AG08395 (cell line): ENCODE measurements at places on chromosomes 6 and 20.

DNA sequence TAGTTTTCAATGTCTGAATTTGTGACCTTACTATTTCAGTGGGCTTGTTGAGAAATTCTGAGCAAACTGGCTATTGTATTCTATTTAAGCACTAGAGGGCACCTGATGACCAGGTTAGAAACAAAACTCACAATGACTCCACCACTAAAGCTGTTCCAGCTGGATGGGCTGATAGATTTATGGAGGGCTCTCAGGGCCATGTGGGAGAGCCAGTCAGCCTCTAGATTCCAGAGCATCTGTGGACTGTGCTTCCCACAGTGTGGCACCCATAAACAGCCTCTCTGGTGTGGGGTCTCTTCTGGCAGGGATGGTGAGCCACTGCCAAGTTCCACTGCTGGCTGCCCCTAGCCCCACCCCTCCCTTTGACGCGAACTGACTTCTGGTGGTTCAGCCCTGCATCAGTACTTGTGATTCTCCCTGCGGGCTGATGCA lies 29.2 kb downstream of the C6orf58 start:
- DNase-seq = peak; percentile 11

DNA sequence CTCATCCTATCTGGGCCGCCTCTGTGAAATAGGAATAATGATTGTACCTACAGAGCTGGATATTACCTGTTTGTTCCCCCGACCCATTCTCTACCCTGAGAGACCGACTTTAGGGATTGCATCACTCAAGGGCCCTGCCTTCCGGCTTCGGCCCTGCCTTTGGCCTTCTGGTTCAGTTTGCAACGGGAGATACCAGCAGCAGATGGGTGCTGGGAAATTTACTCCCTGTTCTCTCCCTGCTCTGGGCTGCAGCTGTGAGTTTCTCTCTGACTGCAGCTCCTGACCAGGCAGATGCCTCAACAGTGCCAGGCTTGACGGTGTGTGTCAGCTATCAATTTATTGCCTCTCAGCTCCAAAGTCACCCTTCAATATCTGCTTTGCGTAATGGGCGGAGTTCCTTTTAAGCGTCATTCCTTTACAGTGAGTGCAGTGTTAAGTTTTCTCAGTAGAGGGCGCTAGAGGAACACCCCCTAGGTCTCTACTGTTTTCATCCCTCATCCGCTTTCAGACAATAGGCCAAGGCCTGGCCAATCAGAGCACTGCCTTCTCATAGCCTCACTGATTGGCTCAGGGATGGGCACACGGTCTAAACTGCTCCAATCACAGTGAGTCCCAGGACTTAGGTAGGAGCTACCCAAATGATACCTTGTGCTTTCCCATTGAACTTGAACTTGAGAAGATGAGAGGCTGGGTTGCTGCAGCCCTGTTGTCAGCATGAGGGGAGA lies 30.0 kb downstream of the KCNG1 start:
- DNase-seq = peak; percentile 78

- no peak for DNase-seq
These were observed 21.6 kb downstream of the RIN2 start for GRCh38 chr20:19779634-19780033.

GRCh38 chr6:90429713-90430112 lies 133.1 kb upstream of the BACH2 start:
- no peak for DNase-seq

- DNase-seq = no peak
These were observed 15.5 kb downstream of the GSS start for GRCh38 chr20:34940081-34940481.

DNA sequence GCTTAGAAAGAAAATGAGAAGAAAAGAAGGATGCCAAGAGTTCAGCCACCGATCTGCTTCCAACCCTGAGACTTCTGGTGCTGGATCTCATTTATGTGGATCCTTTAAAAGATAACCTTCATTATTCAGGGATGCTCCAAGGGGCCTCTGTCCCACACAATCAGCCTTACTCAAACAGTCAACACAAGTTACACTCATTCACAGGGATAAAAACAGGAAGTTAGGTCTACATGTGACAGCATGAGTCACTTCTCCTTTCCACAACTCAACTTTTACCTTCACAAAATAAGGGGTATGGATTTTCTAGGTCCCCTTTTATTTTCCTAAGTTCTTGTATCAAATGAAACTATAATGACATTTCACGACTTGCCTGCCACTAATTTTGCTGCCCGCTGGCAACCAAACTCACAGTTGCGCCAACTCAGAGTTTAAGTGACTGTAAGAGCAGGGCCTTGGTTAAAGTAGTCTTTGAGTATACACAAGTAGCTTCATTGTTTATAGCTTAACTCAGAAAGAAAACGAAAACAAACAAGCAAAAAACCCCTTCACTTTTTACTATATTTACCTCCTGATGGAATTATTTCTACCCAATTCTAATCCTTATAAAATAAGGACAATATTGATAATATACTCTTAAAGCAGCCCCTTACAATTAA lies 278.8 kb upstream of the RUNX2 start:
- no peak for DNase-seq

DNA sequence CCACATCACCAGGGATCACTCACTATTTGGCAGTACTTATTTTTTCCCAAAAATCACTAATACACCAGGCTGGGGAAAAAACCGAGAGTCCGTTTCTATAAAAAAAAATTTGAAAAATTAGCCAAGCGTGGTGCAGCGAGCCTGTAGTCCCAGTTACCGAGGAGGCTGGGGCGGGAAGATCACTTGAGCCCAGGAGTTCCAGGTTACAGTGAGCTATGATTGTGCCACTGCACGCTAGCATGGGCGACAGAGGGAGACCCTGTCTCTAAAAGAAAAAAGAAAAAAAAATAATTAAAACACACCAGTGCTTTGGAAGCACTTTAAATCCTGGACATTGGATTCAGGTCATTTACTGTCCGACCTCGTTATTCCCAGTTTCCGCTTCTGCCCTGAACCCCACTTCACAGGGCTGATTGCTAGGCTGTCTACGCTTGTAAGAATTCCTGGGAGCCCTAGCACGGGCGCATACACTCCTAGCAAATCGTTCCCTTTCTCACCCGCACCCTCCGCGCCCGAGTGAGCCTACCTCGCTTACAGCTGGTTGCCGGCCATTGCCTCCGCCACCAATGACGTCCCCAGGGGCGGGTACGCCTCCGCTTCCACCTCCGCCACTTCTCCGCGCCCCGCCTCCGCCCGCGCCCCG lies at the start of gene TPMT:
Gene TPMT, minus strand, starts transcription at position 571 of the 643 bp plus-strand sequence. CDS start 5,950 bp downstream, outside the sequence.
- no peak for DNase-seq

GRCh38 chr20:23152308-23152892 lies 66.3 kb upstream of the CD93 start:
- DNase-seq = peak; percentile 84

- DNase-seq = no peak
These were observed 256.3 kb downstream of the ERMARD start for GRCh38 chr6:170007468-170008293.

GRCh38 chr6:44257025-44257752 lies at the start of gene SLC35B2:
TSS of gene SLC35B2 (minus strand) at chr6:44257528. CDS start at chr6:44257410, 118 bp downstream.
- peak; percentile 88 for DNase-seq

DNA sequence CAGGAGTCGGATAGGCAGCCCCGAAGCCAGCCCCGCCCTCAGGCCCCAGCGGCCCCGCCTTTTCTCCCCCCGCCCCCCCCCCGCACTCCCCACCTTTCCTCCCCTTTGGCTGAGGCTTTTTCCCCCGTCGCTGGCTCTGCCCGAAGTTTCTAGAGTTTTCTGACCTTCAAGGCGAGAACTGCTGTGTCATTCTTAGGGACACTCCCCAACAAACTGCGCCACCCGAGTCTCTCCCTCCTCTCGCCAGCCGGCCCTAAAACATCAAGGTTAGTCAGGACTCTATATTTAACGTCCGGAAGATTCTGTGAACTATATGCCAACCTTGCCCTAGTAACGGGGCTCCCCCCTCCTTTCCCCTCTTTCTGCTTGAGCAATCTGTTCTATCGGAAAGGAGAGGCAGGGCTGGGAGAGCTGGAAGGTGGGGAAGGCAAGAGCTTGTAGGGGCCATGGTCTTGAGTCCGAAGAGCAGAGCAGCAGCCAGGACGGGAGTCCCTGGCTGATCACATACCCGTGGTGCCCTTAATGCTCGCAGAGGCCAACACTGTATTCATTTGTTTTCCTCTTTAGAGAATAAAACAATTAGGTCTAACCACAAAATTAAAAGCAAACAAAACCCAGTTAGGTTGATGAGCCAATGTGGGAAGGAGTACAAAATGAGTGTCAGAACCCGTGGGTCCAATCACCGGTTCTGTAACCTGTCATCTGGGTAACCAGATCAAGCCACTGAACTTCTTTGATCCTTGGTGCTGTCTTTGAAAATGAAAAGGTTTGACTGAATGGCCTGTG lies 5.3 kb upstream of the HSPA1B start:
- peak; percentile 80 for DNase-seq
